ENCODE measurements at places on chromosomes 12 and 14.

GRCh38 chr12:26280869-26281268 is 85.5 kb downstream of the SSPN start:
- DNase-seq: no peak

DNA sequence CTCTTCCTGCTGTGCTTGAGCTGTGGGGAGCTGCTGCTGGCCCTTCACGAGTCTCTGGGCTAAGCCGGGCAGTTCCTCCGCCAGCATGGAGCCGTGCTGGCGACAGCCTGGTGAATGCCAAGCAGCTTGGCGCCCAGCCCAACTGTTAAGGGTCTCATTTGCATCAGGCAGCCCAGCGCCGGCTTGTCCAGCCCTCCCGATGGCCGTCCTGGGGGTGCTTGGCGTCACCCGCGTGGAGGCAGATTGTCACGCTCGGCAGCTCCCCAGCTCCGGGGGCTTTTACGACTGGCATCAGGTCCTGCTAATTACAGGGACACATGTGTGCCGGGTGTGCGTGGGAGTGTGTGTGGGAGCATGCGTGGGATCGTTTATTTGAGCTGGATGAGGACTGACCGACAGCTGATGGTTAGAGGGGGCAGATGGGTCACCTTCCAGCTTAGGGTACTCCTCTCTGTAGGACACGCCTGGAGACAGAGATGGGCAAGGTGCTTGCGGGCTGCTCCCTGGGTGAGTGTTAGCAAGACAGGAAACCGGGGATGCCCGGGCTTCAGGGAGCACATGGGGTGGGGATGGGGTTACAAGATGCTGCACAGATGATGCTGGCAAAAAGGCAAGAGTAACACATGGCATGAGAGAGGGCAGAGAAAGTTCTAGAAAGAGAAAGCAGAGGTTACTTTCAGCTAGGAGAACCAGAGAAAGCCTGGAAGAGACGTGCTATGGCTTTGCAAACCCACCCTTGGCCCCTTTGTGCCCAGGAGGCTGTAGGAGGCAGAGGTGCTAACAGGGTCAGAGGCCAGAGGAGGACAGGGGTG is 64.1 kb downstream of the KIF26A start:
- DNase-seq: no peak

- no peak for DNase-seq
Measured at GRCh38 chr12:124851342-124851741, 12.3 kb downstream of the SCARB1 start.

- peak; percentile 35 for DNase-seq
Measured at GRCh38 chr14:75578786-75579337, 442 bp downstream of the FLVCR2 start.

- peak; percentile 73 for DNase-seq
Measured at GRCh38 chr12:27142101-27142721, 59.8 kb upstream of the C12orf71 start.

DNA sequence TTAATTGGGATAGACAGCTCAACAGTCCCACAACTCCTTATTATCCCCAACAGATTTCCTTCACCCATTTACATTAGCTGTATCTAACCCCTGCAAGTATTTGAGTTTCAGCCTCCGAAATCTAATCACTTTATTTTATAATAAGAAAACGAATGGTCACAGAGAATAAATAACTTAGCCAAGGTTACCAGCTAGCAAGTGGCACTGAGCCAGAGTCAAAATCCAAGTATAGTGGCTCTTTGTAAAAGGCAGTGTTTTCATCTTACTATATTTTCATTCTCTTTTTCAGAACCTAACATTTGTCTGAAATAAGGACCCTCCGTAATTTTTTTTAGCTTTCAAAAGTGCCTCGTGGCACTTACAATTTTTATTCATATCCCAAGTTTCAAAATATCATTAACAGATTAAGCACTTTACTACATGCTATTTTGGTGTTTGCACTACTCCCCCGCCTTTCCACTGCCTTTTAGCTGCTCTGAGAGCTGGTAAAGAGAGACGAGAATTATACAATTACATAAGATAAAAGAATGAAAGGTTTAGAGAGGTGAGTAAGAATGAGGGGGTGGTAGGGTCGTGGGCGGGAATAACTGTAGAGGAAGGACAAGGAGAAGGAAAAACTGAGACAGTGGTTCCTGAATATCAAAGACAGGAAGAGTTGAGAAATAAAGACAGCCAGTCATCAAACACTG is 3.7 kb upstream of the USP15 start:
- no peak for DNase-seq

GRCh38 chr14:73153272-73153671 is 17.0 kb downstream of the PSEN1 start:
- DNase-seq: no peak

DNA sequence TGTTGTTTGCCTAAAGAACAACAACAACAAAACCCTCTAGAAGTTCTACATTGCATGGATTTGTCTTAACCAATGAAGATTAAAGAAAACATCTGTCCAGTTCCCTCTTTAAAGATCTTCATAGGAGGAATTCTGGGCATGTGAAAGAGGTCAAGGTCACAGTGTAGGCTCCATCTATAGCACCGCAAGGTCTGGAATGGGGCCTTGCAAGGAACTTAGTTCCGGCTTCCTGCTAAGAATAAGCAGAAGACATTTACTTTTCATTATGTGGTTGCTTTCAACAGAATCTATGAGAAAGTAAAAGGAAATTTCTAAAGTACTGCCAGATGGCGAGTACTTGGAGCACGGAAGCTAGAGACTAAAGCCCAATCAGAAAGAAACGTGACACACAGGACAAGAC is 57.2 kb upstream of the GNPNAT1 start:
- DNase-seq: no peak

DNA sequence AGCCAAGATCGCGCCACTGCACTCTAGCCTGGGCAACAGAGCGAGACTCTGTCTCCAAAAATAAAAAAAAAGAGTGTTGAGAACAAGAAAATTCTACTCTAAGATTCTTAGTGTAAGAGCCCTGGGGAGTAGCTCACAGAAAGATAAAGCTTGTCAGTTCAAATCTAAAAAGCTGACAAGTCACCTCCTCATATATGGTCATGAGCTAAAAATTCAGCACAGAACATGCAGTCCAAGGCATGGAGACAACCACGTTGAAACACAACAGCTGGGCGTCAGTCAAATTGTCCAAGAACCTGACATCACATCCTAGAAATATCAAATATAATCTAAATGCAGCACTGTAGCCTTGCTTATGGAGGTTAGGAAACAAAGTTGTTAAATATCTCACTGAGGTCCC is 47.8 kb downstream of the CLIP1 start:
- no peak for DNase-seq

- DNase-seq: no peak
Measured at GRCh38 chr12:104247698-104248097, 32.1 kb downstream of the TXNRD1 start.

- DNase-seq: no peak
Measured at GRCh38 chr12:122681814-122682213, 21.3 kb downstream of the HCAR2 start.

DNA sequence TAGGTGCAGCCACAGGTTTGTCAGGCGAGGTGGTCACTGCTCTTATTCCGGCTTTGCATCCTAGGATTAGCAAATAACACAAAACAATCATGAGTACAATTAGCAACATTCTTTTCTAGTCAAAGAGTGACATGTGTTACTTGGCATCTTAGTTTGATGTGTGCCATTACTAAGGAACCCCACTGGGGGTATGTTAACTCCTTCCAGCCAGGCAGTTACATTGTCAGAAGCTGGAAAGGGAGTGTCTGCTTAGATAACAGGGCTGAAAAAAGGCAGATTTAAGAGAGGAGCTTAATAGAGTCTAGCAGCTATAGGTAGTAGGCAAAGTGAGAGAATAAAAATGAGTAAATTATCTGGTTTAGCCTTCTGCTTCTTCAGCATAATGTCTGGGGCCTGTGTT is 30.5 kb upstream of the METAP2 start:
- DNase-seq: no peak

DNA sequence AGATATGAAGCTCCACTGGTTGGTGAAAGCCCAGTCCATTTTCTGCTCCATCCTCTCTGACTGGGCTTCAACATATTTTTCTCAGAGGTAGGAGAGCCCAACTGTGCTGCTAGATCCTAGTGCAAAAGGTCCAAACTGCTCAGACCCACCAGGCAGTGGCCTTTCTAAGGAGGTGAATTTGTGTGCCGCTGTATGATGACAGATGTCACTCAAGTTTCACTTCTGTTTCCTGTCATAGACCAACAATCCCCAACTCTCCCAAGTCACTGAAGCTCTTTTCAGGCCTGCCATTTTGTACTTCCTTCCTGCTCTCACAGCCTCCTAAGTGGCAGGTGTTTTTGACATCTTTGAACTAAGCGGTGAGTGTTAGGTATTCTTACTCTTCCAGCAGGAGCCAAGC is 16.4 kb upstream of the RNASE4 start:
- DNase-seq: no peak

Measured in A549 (cell line).